ENCODE measurements at places on chromosomes 3 and 15.

DNA sequence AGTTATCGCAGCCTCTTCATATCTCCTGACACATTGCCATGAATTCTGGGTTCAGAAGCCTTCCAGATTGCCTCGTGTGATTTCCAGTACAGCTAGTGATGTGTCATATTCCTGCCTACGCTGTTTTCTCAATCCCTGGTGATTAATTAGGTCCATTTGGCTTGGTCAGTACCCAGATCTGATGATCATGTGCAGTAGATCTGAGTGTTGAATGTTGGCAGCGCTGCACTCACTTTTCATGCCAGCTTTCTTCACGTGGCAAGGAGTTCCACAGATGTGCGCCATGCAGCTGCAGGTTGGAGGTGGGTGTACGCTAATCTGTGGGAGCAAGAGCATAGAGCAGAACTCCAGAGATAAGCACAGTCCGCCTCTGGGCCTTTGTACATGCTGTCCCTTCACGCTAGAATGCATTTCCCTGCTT, 86.9 kb upstream of the COL6A5 start:
- no peak for DNase-seq

DNA sequence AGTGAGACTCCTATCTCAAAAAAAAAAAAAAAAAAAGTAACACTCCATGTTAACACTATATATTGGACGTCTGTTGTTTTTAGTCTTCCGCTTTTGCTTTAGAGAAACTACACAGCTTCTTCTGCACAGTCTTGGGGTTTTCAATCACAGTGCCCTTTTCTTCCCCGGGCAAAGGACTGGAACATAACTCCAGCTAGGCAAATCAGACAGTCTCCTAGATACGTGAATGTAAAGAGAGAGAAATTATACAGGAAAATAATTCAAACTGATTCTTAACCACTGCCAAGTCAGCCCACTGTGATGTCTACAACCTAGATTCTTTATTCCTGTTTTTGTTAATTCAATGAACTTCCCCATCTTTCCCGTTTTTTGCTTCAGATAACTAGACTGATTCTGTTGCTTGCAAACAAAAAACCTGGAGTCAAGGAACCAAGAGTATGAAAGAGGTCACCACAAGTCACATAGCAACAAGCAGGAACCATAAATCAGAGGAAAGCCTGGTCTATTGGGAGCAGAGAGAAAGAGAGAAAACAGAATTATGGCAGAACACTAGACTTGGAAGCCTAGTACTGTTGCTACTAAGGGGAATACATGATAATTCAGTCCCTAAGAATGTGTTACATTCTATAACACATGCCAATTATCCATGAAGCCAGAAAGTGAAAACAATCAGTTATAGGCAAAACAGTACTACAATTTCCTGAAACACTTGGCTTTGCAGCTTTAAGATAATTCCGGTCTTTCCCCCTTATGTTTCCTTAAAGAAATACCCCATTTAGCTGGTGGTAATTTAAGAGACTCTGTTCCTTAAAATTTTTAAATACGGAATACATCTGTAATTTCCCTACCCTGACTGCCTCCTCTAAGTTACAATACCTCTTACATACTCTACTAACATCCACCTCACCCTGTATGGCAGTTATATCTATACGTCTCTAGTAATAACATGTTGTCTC, 63.1 kb downstream of the TBL1XR1 start:
- DNase-seq = no peak

GRCh38 chr15:69794645-69795469, 302.9 kb downstream of the TLE3 start:
- no peak for DNase-seq

DNA sequence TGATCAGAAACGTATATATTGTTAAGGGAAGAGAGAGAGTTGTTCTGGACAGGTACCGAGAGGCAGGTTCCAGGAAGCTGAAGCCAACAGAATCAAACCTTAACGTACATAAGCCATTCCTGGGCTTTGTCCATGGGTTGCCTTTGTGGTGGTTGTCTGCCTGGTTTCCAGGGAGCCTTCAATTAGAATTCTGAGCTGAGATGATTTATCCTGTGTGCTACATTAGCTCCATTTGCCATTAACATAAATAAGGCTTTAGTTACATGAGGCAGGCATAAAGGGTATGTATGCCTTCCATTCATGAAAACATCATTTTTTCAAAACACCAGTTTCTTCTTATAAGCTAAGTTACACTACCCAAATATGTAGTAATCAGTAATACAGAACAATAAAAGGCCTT, 729.4 kb upstream of the CFAP20DC start:
- no peak for DNase-seq

GRCh38 chr15:78928616-78929093, 16.2 kb downstream of the CTSH start:
- DNase-seq = no peak

GRCh38 chr3:179981646-179982045, 55.1 kb downstream of the PEX5L start:
- no peak for DNase-seq

DNA sequence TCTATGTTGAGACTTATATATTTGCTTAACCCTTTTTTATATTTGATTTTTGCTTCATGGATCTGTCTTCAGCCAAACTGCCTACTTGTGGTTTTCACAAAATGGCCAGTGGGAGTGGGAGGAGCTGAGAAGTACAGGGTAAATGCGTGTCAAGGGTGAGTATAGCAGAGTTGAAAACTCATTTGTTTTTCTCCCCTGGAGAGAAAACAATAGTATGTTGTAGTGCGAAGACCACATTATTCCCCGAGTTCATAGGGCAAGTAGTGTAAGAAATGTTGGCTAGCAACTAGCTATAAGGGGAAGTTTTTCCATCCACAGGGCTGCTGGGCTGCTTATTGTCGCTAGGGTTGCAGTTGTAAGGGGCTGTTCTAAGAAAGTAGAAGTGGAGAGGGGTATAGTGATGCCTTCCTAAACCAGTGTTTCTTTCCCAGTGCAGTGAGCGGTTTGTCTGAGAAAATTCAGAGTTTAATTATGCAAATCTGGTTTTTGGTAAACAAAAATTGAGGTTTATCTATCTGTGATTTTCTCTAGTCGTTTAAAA, 153.8 kb upstream of the AZI2 start:
- no peak for DNase-seq

DNA sequence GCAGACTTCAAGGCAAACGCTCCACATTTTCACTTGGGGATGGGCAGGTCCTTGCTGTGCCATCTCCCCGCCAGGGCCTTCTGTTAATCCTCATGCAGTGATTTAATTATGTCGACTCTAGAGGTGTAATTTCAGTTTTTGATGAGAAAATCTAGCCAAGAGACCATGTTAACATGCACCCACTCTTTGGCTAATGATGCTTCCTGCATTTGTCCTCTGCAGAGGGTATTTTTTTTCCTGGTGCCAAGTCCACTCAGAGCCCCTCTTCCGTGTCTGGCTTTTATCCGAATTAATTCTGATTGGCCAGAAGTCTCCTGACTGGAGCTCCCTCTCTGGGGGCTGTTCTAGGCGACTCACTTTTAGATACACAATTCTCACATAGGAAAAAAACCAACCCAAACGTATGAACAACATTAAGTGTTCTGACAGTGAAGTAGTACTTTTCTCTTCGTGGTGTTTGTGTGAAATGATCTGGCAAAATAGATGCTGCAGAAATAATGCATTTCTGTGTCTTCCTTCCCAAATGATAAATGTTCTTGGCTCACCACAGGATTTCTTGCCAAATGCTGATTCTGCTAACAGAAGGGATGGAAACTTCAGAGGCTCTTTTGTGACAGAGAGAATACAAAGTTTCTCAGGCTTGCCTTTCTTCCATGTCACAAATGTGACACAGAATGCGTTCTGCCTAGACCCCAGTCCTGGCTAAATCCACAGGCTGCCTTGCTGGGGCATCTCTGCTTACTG, 190.0 kb downstream of the CACNA2D3 start:
- no peak for DNase-seq

DNA sequence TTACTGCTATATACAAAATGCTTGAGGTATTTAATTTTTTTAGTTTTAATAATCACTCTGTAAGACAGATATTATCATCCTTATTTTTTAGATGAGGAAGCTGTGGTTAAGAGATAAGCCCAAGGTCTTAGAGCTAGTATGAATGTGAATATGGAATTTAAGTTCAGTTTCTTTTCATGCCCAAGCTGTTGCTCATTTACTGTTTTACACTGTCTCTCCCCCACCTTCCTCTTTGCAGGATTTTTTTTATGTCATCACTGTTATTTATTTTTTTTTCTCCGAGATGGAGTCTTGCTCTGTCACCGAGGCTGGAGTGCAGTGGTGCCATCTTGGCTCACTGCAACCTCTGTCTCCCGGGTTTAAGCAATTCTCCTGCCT, 22.5 kb downstream of the MAP2K5 start:
- no peak for DNase-seq

GRCh38 chr3:149609595-149609994, 48.2 kb downstream of the WWTR1 start:
- no peak for DNase-seq

GRCh38 chr3:144923046-144923775, 951.6 kb downstream of the DIPK2A start:
- DNase-seq = no peak

DNA sequence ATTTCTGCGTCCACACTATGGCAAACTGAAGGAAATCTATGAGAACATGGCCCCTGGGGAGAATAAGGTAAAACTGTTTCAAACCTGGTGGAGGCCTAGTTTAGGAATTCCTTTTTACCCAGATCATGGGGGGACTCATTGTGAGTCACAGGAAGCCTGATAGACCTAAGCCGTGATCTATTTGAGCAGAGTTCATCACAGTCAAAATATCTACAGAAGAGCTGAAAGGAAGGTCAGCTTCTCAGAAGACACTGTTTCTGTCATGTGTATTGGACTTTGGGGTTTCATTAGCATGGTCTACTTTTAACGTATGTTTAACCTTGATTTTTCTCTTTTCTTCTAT, 1.3 kb downstream of the PSMD2 start:
- DNase-seq = no peak

- DNase-seq = no peak
Observed at GRCh38 chr3:50342813-50343633, 2.4 kb upstream of the RASSF1 start.

- DNase-seq = no peak
Observed at GRCh38 chr3:1232276-1232675, 139.5 kb downstream of the CNTN6 start.

DNA sequence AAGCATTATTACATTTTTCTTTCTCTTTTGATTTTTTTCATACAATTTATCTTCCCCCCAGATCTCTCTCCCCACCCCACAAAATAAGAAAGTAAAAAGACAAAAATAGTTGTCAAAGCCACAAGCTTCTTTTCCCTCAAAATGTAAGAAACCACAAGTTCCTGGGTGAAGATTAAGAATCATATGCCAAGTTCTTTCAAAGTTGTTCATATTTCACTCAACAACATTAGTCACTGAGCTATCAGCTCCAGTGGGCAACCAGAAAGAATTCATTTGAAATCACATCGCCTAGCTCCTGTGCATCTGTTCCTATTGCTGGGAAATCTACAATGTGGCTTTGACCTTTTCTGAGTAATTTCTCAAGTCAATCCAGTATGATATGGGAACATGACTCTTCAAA, 681.6 kb upstream of the ARPP21 start:
- no peak for DNase-seq

- DNase-seq = no peak
Observed at GRCh38 chr15:63722204-63722808, 111.4 kb downstream of the HERC1 start.

DNA sequence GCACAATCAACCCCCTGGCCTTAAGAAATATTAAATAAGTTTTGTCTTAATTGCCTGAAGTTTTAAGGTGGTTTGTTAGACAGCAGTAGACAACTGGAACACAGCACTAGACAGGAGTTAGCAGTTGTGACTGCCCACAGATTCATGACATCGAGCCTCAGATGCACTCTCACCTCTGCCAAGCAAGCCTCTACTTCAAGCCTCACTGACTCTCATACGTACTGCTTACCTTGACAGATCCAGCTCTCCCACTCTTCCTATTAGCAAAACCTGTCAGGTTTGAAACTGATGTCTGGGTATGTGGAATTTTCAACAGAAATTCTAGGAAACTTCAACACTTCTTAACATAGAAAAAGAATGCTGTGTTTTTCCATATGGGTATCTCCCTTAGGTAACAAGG, 382.9 kb upstream of the DPH6 start:
- no peak for DNase-seq

DNA sequence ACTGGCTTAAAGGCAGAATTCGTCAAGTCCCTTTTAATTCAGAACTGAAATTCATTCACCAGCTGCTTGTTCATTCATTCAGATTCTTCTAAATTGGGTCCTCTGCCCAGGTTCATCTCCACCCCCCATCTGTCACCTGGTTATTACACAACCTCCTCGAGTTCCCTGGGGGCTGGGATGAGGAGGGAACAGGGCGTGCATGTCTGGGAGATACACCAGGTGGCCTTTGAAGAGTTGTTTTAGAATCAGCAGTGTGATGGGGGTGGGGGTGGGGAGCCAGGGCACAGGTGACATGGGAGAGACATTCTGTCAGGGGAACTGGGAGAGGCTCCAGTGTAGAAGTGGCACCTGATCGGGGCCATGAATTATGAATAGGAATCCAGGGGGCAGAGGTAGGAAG, 8.2 kb downstream of the SNX33 start:
- no peak for DNase-seq

- DNase-seq = no peak
Observed at GRCh38 chr15:48929661-48930060, 34.1 kb downstream of the SHC4 start.

- DNase-seq = peak; percentile 13
Observed at GRCh38 chr3:157128771-157129681, 30.9 kb downstream of the CCNL1 start.

GRCh38 chr3:142846779-142847577, 41.9 kb downstream of the PCOLCE2 start:
- DNase-seq = no peak

DNA sequence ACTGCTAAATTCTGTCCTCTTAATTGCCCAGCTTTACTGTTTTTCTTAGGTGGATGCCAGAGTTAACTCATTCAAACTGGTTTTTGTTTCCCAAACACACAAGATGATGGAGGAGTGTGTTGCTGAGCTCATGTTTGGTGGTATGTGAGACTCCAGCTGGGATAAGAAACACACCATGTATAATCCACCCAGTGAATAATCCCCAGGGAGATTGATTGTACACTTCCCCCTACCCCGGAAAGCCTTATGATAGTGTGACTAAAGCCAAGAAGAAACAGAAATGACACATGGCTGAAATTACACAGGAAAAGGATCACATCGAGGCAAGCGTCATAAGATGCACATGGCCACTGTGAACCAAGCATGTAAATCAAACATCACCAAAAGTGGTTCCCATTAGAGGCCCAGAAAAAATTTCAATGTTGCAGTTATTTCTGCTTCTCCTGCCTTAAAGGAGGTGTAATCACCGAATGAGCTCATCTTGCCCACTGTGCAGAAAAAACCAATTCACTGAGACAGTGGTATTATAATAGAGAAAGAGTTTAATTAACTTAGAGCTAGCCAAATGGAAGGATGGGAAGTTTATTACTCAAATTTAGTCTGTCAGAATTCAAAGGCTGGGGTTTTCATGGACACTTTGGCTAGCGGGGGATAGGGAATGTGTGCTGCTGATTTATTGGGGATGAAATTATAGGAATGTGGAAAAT, 56.7 kb upstream of the MAGI1 start:
- no peak for DNase-seq

GRCh38 chr3:130963878-130964277, 62.7 kb downstream of the ASTE1 start:
- no peak for DNase-seq

GRCh38 chr3:25427942-25428788, at the start of gene RARB:
Gene RARB, plus strand, starts transcription at chr3:25428263. Its CDS starts 469 bp downstream, at chr3:25428732.
- no peak for DNase-seq

- DNase-seq = no peak
Observed at GRCh38 chr15:81026836-81027599, 26.3 kb downstream of the TLNRD1 start.

- no peak for DNase-seq
Observed at GRCh38 chr3:86180696-86181095, 810.3 kb downstream of the VGLL3 start.

Measured in T-helper 22 cell (primary cell).